Activated T-helper 1 cell treated with anti-CD3 and anti-CD28 coated beads, Interleukin-12 subunit alpha, Interleukin-12 subunit beta, Interleukin-2, Interleukin-4 antibody, amounts not matched to agents 30 ng/mL and 10 ng/mL and 1 ng/mL, durations not matched to agents 14 hours and 24 hours and 36 hours (primary cell): ENCODE measurements at places on chromosomes 16 and 17.

DNA sequence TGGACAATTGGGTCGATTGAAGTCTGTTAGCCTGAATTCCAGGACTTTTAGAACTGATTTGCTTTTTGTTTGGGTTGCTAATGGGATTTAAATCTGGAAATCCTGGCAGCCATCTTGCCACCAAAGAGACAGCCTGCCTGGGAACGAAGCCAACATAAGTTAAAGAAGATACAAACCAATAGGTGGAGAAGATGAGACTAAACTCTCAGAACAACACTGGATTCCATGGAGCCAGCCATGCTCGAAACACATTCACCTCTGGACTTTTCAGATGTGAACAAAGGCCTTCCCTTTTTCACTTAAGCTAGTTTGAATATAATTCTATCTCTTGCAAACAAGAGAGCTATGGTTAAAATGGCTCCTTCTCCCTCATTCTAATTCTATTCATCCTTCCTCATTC, 135.9 kb downstream of the TOX3 start:
- no peak overlapping the region for H3K4me3 ChIP-seq
- H3K27me3 ChIP-seq = no peaks in the 10 kb centered on the region
- no peaks in the 10 kb centered on the region for H3K4me1 ChIP-seq
- no peaks in the 10 kb centered on the region for H3K36me3 ChIP-seq

DNA sequence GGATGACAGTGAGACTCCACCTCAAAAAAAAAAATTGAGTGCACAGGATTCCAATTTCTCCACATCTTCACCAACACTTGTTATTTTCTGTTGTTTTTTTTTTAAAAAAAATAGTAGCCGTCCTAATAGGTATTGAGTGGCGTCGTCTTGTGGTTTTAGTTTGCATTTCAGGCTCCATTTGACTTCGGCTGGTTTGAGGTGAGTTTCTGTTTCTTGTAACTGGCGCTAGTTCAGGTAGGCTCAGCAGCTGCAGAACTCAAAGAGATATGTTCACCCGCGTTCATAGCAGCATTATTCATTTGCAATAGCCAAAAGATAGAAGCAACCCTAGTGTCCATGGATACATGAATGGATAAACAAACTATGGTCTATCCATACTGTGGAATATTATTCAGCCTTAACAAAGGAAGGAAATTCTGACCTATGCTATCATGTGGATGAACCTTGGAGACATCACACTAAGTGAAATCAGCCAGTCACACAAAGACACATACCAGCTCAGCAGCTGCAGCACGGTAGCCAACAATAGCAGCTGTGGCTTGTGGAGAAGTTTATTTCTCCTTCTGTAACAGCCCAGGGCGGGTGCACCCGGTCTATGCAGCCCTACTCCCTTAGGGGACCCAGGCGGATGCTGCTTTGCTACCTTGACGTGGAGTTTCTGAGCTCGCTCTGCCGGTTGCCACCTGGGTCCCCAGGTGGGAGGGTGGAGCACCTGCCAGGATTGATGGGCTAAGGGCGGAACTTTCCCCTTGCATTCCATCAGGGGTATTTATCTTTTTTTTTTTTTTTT, 44.9 kb downstream of the TMEM235 start:
- H3K4me1 ChIP-seq = peaks cover 43% of the 10 kb centered on the region
- no peak for DNase-seq
- H3K4me3 ChIP-seq = no peak overlapping the region
- peaks cover 3% of the 10 kb centered on the region for H3K27me3 ChIP-seq
- H3K36me3 ChIP-seq = peaks cover 3% of the 10 kb centered on the region

DNA sequence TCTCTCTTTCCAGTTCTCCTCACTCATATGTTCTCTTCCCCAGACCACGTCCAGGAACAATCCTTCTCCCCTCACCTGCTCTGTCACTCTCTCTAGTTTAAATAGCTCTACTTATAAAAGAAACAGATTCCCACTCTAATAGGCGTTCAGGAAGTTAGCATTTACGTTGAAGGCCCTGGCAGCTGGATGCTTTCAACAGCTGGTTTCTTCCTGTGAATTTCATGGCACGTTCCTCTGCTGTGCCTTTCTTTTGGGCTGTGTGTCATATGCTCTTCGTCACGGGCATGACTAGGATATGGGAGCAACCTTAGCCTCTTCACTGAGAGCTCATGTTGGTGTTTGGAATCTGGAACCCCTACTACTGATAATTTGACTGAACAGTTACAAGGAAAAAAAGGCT, 73.2 kb downstream of the ZNF18 start:
- no peak overlapping the region for H3K27ac ChIP-seq
- DNase-seq = no peak
- H3K36me3 ChIP-seq = no peaks in the 10 kb centered on the region
- H3K4me1 ChIP-seq = no peaks in the 10 kb centered on the region

GRCh38 chr17:39084558-39084957, 66.9 kb downstream of the PLXDC1 start:
- DNase-seq = no peak
- H3K4me1 ChIP-seq = no peaks in the 10 kb centered on the region
- H3K27me3 ChIP-seq = no peaks in the 10 kb centered on the region
- no peak overlapping the region for H3K27ac ChIP-seq

DNA sequence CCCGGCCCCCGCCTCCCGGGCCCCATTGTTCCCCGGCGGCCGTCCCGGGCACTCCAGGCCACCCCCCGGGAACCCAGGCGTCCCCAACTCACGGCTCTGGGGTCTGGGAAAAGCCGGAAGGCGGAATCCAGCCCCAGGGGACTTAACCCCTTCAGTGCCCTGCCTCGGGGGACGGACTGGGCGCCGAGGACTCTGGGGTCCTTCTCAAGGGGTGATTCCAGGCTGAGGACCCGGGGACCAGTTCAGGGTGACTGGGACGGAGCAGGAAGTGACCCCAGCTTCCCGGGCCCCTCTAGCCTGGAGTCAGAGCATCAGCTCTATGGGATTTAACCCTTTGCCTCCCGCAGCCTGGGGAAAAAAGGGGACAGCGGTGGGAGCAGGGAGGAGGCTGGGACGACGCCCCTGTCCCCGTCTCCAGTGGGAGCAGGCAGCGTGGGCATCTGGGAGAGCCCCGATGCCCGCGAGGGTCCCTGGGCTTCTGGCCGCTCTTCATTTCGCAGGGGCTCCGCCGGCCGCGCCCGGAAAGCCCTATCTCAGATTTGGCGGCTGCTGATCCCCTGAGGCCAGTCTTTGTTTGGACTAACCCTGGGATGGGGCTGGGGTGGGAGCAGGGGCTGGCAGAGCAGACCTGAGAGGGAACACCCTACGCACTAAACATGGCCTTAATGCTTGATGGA, at the start of gene ZNF629:
Gene ZNF629 (minus strand): TSS at position 270 of the 677 bp plus-strand sequence. CDS start 2,723 bp downstream, outside the sequence.
- no peak within 1 kb of the TSS for H3K27ac ChIP-seq
- DNase-seq = no peak
- peak within 1 kb of the TSS; percentile 78 for H3K4me3 ChIP-seq

DNA sequence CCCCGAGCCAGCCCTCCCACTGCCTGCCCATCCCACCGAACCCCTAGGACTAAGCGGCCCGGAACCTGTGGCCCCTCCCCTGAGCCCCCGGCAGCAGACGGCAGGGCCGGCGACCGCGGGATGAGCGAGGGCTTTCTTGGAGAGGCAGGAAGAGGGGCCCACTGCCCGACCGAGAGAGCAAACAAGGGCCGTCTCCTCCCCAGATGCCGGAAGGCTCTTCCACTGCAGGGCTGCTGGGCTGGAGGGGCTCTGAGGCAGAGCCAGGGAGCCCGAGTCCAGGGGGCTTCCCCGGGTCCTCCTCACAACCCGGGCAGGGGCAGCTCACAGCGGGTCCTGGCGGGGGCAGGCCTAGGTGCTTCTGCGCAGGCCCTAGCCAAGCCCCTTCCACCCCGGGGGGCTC, 2.9 kb downstream of the PERCC1 start:
- no peak overlapping the region for H3K4me3 ChIP-seq
- no peaks in the 10 kb centered on the region for H3K27me3 ChIP-seq
- no peaks in the 10 kb centered on the region for H3K4me1 ChIP-seq
- no peak overlapping the region for H3K27ac ChIP-seq

DNA sequence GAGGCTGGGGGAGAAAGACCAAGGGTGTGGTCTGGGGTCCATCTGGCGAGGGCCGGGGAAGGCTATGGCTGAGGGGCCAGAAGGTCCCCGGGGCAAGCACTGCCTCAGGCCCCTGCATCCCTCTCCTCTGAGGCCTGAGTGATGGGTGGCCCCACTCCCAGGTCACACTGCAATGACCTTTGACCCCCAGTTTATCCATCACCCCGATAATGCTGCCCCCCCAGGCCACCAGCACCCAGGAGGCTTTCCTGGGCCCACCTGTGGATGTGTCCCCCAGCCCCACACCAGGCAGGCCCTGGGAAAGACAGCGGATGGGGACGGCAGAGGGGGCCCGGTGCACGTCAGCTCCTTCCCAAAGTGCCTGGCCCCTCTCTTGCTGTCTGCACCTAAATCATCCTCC, 22.5 kb upstream of the CACNA1H start:
- H3K27me3 ChIP-seq = no peaks in the 10 kb centered on the region
- no peak overlapping the region for H3K27ac ChIP-seq
- no peak overlapping the region for H3K4me3 ChIP-seq
- DNase-seq = no peak
- no peaks in the 10 kb centered on the region for H3K36me3 ChIP-seq
- H3K4me1 ChIP-seq = no peaks in the 10 kb centered on the region

DNA sequence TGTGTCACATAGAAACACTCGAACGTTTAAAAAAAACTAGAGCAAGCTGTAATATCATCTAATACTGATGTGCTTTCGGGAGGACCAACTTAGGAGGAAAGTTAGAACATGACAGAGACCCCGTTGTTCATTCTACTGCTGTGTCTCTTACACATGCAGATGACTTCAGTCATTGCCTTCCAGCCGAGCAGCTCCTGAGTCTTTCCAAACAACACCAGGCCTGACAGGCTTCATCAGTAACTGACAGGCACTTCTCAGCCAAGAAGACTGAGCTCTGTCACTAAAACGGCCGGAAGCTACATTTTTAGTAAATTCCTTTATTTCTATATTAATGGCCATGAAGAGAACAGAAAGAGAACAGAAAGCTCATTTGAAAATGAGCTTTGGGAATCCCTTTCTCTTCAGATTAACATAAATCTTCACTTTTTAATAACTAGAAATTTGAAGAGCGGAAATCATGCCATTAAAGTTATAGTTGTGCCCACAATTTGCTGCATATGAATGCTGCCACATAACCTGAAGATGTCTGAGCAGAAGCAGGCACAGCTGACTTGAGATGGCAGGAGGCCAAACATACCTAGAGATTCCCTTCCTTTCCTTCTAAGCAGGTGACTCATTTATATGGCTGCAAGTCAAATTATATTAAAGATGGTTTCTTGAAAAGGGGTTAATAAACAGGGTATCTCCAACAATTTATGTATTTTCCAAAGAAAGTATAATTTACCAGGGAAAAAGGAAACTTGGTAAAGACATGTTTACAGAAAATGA, 148.9 kb downstream of the ITFG1 start:
- no peak for DNase-seq
- H3K36me3 ChIP-seq = no peaks in the 10 kb centered on the region
- H3K4me1 ChIP-seq = no peaks in the 10 kb centered on the region
- no peak overlapping the region for H3K27ac ChIP-seq

- H3K4me1 ChIP-seq = peaks cover 69% of the 10 kb centered on the region
- no peaks in the 10 kb centered on the region for H3K27me3 ChIP-seq
- no peak for DNase-seq
- H3K27ac ChIP-seq = peak overlapping the region; percentile 14
- no peak overlapping the region for H3K4me3 ChIP-seq
These were observed 2.9 kb upstream of the ITGA3 start for GRCh38 chr17:50052822-50053653.

DNA sequence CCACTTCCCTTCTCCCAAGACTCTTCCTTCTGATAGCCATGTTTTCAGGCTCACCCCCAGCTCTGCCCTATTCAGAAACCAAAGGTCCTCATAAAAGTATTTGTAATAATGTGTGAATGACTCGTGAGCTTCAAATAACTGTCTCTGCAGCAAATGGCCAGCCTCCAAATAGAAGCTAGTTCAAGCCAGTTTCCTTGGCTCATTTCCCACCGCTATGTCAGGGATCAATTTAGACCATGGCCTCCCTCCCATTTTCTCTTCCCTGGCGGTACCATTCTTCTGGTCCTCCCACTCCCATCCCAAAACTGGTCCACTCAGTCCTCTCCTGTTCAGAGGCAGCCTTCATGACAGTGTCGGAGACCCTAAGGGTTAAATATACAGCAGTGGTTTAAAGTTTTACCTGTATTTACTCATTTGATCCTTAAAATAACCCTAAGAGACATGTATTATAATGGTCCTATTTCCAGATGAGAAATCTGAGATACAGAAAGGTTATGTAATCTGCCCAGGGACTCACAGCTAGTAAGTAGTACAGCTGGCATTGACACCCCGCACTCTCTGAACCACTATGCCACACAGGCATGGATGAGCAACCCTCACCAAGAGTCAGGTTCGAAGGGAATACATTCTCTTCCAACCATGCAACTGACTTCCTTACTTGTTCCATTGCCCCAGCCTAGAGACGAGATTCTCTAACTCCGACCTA, 42.9 kb downstream of the GAS7 start:
- no peaks in the 10 kb centered on the region for H3K4me1 ChIP-seq
- no peak for DNase-seq
- H3K4me3 ChIP-seq = no peak overlapping the region
- no peak overlapping the region for H3K27ac ChIP-seq
- H3K27me3 ChIP-seq = peaks cover 2% of the 10 kb centered on the region

DNA sequence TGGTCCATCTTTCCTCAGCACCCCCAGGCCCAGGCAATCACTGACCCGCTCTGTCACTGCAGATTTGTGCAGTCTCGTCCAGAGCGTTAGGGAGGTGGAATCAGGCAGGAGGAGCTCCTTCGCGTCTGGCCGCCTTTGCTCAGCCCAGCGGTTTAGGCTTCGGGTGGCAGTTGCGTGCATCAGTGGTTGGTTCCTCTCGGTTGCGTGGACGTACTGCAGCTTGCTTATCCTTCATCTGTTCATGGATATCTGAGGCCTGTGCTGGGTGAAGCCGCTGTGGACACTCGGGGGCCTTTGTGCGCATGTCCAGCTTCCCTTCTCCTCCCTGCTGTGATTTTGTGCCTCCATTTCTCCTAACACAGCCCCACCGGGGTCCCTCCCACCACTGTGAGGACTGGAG, 4.7 kb upstream of the P2RX1 start:
- DNase-seq = no peak
- peaks cover 8% of the 10 kb centered on the region for H3K36me3 ChIP-seq
- no peak overlapping the region for H3K4me3 ChIP-seq

DNA sequence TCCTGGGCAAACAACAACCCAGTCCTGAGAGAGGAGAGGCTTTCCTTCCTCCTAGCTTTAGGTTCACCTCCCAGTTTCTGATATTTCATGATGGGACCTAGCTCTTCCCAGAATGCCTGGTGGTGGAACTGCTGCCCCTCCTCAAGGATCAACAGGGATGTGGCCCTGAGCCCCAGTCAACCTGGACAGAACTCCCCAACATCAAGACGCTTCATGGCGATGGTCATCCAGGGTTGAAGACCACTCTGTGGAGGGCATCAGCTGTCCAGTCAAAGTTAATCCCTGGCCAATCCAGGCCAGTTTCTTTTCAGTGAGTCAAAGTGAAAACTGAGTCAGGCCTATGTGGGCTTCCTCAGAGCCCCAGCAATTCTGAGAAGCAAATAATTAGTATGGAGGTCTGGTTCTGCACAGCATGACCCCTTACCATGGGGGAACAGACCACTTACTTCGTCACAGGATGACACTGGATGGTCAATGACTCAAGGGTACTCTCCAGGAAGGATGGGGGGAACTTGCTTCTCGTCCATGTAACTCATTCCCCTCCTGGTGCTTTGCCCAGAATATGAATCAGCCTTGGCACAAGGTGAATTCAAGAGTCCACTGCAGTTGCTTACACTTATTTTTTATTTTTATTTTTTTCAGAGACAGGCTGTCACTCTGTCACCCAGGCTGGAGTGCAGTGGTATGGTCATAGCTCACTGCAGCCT, 14.7 kb upstream of the XYLT2 start:
- H3K36me3 ChIP-seq = no peaks in the 10 kb centered on the region
- DNase-seq = no peak
- peaks cover 1% of the 10 kb centered on the region for H3K27me3 ChIP-seq
- H3K27ac ChIP-seq = no peak overlapping the region
